ENCODE measurements at places on chromosomes 6 and 20.

- DNase-seq: no peak
Observed at GRCh38 chr20:49700411-49701185, 13.1 kb downstream of the B4GALT5 start.

- DNase-seq: peak; percentile 40
Observed at GRCh38 chr6:25629198-25629576, 22.8 kb upstream of the SCGN start.

DNA sequence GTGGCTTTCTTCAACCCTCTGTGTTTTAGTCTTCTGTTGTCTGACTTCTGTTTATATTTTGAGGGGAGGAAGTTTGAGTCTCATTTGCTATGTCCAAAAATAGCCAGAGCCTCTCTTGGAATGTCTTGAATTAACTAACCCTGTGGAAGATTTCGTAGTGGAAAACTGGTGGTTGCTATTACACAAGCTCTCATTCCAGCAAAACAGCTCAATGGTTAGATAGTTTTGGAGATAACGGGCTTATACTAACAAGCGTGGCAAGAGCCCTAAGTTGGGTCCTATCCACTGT, 1.6 kb downstream of the CCN2 start:
- no peak for DNase-seq

GRCh38 chr6:133644548-133644891, 244.4 kb upstream of the TCF21 start:
- DNase-seq: no peak

GRCh38 chr6:148523551-148523950, 180.9 kb downstream of the SASH1 start:
- no peak for DNase-seq

GRCh38 chr6:83169106-83169505, 24.0 kb downstream of the PGM3 start:
- DNase-seq: no peak

DNA sequence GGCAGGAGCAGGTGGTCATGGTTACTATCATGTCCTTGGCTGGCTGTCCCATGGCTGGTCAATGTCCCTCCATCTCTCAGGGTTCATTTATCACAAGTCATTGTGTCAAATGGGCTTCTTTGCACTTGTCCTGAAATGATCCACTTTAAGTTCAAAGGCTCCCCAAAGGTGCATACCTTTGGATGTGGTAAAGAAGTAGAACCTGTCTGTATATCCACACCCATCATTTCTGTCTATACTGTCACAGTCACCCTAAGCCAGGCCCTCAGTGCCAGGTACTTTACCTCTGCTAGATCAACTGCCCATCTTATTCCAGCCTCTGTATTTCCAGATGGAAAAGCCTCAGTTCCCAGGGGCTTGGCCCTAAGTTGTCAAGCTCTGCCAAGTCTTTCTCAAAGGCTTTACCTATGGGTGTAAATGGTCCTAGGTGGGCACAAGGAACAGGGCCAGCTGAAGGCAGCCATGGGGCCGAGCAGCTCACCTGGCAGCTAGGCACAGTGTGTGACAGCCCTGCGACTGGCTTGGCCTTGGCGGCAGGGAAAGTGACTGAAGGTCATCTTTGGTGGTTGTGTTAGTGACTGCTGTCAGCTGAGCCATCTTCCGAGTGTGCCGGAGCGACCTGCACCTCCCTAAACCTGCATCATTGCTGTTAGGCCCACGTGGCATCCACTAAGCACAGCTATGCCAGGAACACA, 198.4 kb downstream of the SYNDIG1 start:
- no peak for DNase-seq

GRCh38 chr6:118206221-118206620, 299.2 kb downstream of the SLC35F1 start:
- no peak for DNase-seq

DNA sequence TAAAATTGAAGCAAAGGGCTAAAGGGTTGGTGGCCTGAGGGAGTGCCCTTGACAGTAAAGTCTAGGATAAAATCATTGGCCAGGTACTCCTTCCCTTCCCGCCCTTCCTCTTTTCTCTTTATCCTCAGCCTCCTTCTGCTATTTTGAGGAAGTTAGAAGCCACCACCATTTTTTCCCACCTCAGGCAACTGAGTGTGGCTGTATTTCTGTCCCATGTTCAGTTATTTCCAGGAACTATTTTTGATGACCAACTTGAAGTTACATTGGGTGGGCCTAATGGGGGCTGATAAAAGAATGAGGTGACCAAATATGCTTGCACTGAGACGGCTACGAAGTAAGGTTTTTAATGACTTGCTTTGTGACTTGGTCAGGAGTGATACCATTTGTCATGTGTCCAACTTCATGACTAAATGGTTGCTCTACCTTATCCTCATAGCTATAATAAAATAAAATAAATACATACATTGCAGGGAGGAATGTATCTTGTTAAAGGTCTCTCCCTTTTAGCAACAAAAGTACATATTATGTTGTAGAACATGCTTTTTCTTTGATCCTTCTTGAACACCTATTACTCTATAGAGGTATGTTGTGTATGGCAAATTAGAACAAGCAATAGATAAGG, 12.0 kb downstream of the PTPN1 start:
- DNase-seq: no peak

DNA sequence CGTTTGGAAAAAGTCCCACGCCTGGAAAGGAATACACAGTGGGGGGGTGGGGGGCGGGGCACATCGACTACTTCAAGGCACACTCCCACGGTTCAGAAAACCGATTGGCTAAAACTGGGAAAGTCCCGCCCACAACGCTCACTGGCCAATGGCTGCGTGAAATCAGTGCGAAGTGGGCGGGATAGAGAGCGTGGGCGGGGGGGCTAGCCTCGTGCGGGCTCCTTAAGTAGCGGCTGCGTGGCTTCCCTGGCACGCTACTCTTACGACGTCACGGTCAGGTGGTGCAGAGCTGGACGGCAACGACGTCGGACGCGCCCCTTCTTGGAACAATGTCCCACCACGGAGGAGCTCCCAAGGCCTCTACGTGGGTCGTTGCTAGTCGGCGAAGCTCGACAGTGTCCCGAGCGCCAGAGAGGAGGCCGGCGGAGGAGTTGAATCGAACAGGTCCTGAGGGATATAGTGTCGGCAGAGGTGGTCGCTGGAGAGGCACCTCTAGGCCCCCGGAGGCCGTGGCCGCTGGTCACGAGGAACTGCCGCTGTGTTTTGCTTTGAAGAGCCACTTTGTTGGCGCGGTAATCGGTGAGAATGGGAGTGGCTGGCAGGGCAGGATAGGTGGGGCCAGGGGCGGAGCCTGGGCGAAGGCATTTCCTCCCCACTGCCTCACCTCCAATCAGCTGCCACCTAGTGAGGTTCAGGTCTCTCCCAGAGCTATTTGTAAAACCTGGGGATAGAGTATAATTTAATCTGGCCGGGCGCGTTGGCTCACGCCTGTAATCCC, at the start of gene DDX43:
TSS of gene DDX43 (plus strand) at position 252 of the 778 bp plus-strand sequence. CDS start at position 330, 78 bp downstream.
- DNase-seq: peak; percentile 92

GRCh38 chr6:109799664-109800063, 108.6 kb downstream of the FIG4 start:
- DNase-seq: no peak

DNA sequence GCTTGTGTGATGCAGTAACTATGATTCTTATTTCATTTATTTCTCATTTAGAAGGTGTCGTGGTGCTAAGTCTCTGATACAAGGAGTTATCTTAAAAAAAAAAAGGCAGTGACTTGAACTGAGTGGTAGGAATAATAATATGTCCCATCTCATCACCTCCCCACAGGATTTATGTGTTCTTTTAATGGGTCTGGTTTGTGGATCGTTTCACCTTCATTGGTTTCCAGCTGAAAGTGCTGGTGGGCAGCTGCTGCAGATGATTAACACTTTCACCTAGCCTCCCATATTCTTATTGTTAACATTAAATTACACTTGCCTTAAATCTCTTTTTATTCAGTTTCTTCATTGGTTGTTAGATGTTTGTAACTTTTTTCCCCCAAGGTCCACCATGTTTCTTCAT, 68.8 kb downstream of the ANKRD6 start:
- no peak for DNase-seq

DNA sequence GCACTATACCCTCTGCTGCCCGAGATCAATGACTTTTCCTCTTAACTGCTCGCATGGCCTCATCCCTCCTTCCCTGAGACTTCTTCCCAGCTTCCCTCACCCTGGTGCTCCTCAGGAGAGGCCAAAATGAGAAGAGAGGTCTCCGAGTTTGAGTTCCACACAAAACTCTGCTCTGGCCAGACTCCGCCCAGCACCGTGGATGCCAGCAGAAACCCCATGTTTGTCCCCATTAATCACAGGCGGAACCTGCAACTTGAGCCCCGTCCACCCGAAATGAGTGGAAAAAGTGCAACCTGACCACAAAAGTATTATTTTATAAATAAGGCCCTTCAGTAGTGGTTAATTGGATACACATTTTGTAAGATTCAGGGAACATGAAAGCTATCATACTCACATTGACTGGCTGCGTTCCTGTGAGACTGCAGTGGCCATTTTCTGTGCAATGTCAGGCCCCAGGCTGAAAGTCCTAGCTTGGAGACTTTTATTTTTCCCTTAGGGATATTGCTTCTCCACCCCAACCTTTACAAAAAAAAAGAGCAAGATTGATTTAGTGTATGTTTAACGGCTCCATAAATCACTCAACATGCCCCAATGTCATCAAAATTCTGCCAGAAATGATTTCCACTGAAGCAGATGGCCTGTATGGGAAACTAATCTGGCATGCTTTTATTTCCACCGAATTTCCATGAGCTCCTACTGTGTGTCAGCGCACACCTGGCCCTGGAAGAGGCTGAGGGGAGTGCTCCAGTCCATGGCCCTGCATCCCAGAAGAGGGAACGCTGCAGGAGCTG, 134.6 kb downstream of the BMP7 start:
- DNase-seq: no peak

GRCh38 chr20:63846128-63846771, 15.0 kb upstream of the ABHD16B start:
- DNase-seq: no peak

DNA sequence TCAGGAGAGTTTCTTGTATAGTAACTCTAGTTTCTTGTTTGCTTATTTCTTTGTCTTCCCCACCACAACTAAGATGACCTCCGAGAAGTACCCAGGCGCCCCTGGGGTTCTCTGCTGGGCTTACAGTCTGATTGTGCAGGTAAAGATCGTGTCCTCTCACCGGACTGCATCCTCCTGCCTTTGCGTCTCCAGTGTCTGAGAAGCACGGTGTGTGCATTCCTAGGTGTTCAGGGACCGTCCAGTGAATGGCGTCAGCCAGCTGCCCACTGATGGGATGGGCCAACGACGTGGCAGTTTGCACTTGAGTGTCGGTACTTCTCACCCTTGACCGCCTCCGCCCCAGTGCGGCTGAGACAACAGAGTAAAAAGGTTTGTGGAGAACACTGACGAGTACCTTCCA, 56.0 kb upstream of the NFATC2 start:
- no peak for DNase-seq

DNA sequence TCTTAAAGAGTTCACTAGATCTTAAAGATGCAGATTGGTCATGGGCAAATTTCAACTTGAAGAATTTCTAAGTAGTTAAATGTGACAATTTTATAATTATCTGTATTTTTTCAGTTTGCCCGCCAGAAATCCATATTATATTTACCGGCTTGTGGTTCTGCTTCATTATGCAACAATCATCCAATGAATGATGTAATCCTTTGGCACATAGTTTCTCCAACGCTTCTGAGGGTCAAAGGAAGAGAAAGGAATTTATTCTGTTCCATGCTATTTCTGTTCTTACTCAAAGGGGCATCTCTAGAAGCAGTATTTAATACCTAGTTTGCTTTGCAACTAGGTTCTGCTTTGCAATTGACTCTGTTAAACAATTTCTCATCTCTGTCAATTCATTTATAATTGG, 359.3 kb upstream of the PLCB4 start:
- no peak for DNase-seq

DNA sequence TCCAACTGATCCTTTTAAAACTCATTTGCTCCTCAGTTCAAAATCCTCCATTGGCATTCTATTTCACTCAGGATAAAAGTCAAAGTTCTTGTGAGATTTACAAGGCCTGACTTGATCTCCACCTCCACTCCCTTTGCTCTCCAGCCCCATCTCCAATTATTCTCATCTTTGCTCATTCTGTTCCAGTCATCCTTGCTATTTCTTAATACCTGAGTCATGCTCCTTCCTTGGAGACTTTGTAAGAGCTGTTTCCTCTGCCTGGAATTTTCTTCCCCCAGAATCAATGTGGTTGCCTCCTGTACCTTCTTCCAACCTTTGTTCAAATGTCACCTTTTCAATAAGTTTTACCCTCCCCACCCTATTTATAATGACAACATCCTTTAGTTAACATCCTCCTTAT, 373.5 kb downstream of the HTR1B start:
- DNase-seq: no peak

DNA sequence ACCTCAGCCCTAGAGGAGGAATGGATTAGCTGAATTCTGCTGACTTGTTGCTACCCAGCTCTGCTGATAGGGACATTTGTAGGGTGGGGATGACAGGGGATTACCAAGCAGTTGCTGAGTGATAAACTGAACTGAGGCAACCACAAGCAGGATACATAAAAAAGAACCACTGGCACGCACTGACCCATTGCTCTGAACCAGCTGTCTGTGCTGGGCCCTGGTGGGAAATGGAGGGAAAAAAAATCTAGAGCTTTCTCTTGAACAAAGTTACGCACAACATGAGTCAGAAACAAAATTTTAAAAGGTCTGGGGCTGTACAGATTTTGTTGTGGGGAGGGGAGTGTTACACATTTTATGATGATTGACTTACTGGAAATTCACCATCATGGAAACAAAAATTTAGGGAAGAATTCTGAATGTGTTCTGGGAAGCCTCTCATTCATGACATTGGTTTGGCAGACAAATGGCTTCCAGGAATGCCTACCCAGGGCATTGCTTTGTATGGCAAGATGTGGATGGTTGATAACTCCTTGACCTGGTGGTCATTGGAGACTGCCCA, 37.7 kb downstream of the FOXO3 start:
- DNase-seq: no peak

All from NCI-H2081 (cell line).